ENCODE measurements at places on chromosomes 6 and 20.

DNA sequence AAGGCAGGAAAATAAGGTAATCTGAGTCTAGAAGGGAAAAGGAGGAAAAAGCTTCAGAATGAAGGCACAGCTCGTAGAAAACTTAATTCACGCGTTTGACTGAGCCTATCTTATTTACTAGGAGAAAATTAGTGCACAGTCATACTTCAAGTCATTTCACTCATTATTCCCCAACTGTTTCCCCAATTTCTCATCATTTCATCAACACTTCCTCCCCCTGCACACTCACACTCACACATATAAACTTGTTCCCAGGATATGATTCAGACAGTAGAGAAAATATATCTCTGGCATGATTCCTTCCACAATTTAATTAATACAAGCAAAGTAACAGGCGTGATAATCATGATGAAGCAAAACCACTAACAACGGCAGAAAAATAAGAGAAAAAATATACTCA, 94.5 kb upstream of the F13A1 start:
- DNase-seq = no peak

- DNase-seq = no peak
These were observed 106.4 kb downstream of the PPP1R14C start for GRCh38 chr6:150249261-150249660.

DNA sequence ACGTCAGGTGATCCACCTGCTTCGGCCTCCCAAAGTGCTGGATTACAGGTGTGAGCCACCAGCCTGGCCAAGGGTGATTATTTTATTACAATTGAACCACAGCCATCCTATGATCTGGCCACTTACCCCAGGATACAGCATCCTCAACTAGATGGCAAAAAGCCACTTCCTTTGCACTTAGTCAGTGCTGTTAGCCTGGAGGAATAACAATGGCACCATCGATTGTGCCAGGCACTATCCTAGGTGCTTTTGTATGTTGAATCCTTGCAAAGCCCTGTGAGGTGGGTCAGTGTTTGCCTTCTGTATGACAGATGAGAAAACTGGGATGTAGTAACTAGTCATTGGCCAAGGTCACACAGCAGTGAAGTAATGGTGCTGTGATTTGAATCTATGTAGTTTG, 11.2 kb upstream of the TTPAL start:
- no peak for DNase-seq

DNA sequence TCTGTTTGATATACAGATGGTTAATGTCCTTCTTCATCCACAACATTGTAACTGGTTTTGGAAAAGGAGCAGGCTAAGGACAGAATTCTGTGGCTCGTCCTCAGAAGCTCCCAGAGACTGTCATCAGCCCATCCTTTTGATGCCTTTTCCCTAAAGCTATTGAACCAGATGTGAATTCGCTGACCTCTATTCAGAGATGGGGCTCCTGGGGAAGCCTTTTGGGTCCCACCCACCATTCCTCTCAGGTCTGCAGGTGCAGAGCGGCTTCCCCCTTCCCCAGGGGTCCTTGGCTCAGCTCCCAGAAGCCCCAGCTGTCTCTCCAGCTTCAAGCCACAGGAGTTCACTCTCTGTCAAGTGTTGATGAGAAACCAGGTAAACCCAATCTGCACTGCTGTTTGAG, 191.7 kb downstream of the SMOC2 start:
- DNase-seq = no peak

DNA sequence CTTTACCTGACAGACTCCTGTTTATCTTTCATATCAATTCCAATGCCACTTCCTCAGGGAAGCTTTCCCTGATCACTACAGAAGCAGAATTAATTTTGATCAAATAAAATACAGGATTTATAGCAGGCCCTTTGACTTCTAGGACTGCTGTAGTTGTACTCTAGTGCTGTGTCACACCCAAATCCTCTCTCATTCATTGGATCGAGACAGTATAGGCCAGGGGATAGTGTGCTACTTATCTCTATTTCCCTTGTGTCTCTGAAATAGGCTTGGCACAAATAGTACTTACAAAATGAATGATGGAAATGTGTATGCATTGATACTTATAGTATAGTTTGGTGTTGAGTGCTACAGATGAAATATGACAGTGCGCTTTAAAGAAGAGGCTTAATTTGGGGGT, 19.8 kb downstream of the RALY start:
- no peak for DNase-seq

DNA sequence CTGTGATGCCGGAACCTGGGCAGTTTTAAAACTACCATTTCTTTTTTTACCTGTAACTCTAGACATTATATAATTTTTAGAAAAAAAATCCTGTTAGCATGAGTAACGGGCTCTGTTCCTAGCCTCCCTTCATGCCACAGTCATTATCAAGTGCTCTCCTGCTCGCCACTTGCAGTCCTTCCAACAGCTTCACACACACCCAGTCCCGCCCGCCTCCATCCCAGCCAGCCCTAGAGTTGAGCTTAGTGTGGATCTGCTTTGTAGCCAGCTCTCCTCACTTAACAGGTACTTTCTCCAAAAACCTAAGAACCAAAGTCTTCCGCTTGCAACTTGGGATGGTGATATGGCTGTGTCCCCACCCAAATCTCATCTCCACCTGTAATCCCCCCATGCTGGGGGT, 51.5 kb downstream of the EZR start:
- DNase-seq = no peak

GRCh38 chr6:54690596-54690995, 156.0 kb upstream of the FAM83B start:
- DNase-seq = no peak

GRCh38 chr6:64037427-64037826, 401.8 kb downstream of the PHF3 start:
- no peak for DNase-seq

Measured in stimulated activated CD4-positive, alpha-beta T cell treated with anti-CD3 and anti-CD28 coated beads, Interleukin-1b, Interleukin-23, amount 100 ng/mL, for 24 hours (primary cell).